ENCODE measurements at places on chromosomes 12 and 14. TPM values are rescaled to one million over a fixed set of nuclear protein-coding genes. Genes with fewer than 3 reads are reported as not detected.

The NR1H4 gene
- not detected for total RNA-seq

The GPR65 gene
- total RNA-seq = 17.9 TPM

The OSGEP gene
- total RNA-seq = 58.5 TPM

The PRB2 gene
- total RNA-seq = not detected

GRCh38 chr12:67540920-67541624 is 107.5 kb upstream of the DYRK2 start:
- H3K4me1 ChIP-seq = peaks cover 17% of the 10 kb centered on the region
- DNase-seq = no peak
- H3K36me3 ChIP-seq = no peaks in the 10 kb centered on the region
- no peaks in the 10 kb centered on the region for H3K27me3 ChIP-seq

GRCh38 chr14:95392841-95393240 is 73.1 kb upstream of the CLMN start:
- no peaks in the 10 kb centered on the region for H3K36me3 ChIP-seq
- DNase-seq = no peak
- no peaks in the 10 kb centered on the region for H3K27me3 ChIP-seq

DNA sequence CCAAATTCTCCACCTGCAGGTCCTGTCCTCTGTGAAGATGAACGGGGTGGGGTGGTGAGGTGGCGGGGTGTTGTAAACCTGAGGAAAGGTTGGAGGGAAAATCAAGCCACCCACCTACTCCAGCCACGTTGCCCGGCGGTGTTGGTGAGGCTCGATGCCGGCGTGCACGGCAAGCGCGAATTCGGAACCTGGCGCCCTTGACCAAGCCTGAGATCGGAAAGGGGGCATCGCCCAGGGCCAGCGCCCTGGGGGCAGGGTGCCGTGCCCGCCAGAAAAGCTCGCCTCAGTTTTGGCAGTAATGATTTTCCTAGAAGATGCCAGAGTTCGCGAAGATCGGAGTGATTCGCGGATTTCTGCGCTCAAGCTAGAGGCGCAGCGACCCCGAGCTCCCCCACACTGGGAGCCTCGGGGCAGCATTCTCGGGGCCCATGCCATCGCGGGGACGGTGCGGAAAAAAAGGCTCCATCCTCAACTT is 817 bp downstream of the STXBP6 start:
- peaks cover 2% of the 10 kb centered on the region for H3K36me3 ChIP-seq
- H3K4me3 ChIP-seq = no peak overlapping the region
- H3K27me3 ChIP-seq = peaks cover 63% of the 10 kb centered on the region
- no peak overlapping the region for H3K27ac ChIP-seq

GRCh38 chr14:93005838-93006237 is 82.9 kb downstream of the CHGA start:
- H3K27me3 ChIP-seq = no peaks in the 10 kb centered on the region
- H3K27ac ChIP-seq = no peak overlapping the region
- no peak for DNase-seq
- H3K4me1 ChIP-seq = peaks cover 2% of the 10 kb centered on the region
- H3K36me3 ChIP-seq = no peaks in the 10 kb centered on the region

DNA sequence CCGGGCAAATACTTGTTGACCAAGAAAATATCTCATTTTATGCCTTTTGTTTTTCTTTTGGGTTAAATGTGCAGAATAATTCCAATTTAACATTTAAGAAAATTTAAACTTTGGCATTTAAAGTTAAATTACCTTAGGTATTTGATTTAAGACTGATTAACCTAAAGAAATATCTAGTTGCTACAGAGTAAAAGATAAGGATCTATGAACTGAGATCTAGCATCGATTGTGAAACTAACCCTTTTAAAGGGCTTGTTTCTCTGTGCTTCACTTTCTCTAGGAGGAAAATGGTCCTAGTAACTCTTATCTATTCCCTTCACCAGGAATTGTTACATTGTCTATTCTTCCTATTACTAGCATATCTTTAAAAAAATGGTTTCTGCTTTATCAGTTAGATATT is 2.6 kb upstream of the TTC8 start:
- DNase-seq = no peak
- no peak overlapping the region for H3K4me3 ChIP-seq
- no peak overlapping the region for H3K27ac ChIP-seq
- H3K4me1 ChIP-seq = peaks cover 14% of the 10 kb centered on the region
- H3K27me3 ChIP-seq = peaks cover 26% of the 10 kb centered on the region

- no peaks in the 10 kb centered on the region for H3K27me3 ChIP-seq
- no peak overlapping the region for H3K27ac ChIP-seq
- H3K36me3 ChIP-seq = peaks cover 4% of the 10 kb centered on the region
Measured at GRCh38 chr12:111733340-111733915, 33.3 kb upstream of the ALDH2 start.

GRCh38 chr14:39762576-39763401 is 330.6 kb upstream of the FBXO33 start:
- no peak overlapping the region for H3K27ac ChIP-seq
- DNase-seq = no peak
- H3K27me3 ChIP-seq = no peaks in the 10 kb centered on the region
- H3K4me3 ChIP-seq = no peak overlapping the region
- no peaks in the 10 kb centered on the region for H3K36me3 ChIP-seq

GRCh38 chr12:59219148-59219547 is 298.8 kb upstream of the LRIG3 start:
- no peak overlapping the region for H3K4me3 ChIP-seq
- DNase-seq = no peak
- no peaks in the 10 kb centered on the region for H3K27me3 ChIP-seq
- no peaks in the 10 kb centered on the region for H3K36me3 ChIP-seq
- no peaks in the 10 kb centered on the region for H3K4me1 ChIP-seq

- no peak overlapping the region for H3K4me3 ChIP-seq
- peaks cover 2% of the 10 kb centered on the region for H3K27me3 ChIP-seq
- DNase-seq = no peak
- no peaks in the 10 kb centered on the region for H3K4me1 ChIP-seq
- no peak overlapping the region for H3K27ac ChIP-seq
Measured at GRCh38 chr12:84811291-84811690, 101.3 kb downstream of the SLC6A15 start.

GRCh38 chr12:100699209-100699608 is 95.4 kb upstream of the ANO4 start:
- no peaks in the 10 kb centered on the region for H3K36me3 ChIP-seq
- H3K4me1 ChIP-seq = no peaks in the 10 kb centered on the region
- DNase-seq = no peak
- no peak overlapping the region for H3K4me3 ChIP-seq

DNA sequence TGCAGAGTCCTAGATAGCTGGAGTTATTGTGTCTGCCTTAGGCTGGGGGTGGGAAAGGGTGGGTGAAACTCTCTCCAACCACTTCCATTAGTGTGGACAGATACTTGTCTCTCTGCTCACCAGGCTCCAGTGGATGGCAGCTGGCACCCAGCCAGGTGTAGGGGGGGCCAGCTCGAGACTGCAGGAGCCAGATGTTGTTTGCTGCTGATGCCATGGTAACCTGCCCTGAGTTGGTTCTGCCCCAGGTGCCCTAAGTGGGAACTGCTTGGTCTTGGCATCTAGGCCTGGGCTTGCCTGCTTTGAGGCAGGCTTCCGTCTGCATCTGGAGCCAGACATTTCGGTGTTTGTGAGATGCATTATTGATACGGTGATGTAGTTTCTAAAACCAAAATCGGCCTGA is 82.2 kb downstream of the ADCK1 start:
- no peak for DNase-seq
- H3K36me3 ChIP-seq = no peaks in the 10 kb centered on the region

GRCh38 chr14:104665114-104665656 is 24.2 kb upstream of the INF2 start:
- peak overlapping the region; percentile 11 for H3K27ac ChIP-seq
- H3K4me1 ChIP-seq = peaks cover 34% of the 10 kb centered on the region
- H3K27me3 ChIP-seq = peaks cover 15% of the 10 kb centered on the region
- no peak for DNase-seq
- no peak overlapping the region for H3K4me3 ChIP-seq
- no peaks in the 10 kb centered on the region for H3K36me3 ChIP-seq
